ENCODE measurements at places on chromosomes 4 and X.
A peak's percentile ranks its signal among the peaks of the same experiment; 100 is the strongest.

GRCh38 chrX:110401135-110401534 is 42.5 kb downstream of the RTL9 start:
- no peak for DNase-seq

- no peak for DNase-seq
These were observed 25.7 kb downstream of the TACC3 start for GRCh38 chr4:1746919-1747602.

DNA sequence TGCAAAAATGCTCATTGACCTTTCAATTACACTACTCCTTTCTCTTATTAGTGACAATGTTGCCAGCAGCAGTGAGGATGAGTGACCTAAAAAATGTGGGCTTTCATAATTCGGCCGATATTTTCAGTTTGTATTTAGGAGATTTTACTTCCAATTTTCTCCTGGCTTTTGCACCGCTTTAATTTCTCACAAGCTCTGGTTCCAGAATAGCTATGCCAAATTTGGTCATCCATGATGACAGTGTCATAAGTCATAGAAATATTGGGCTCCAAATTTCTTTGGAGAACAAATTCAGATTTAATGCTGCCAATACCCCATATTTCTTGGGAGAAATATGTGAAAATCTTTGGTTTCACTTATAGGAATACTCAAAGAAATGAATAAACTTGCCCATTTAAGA is 187.7 kb upstream of the HCCS start:
- DNase-seq = no peak

- no peak for DNase-seq
These were observed 24.2 kb downstream of the HAUS3 start for GRCh38 chr4:2217726-2218125.

- peak; percentile 85 for DNase-seq
These were observed at the start of gene RNF150 for GRCh38 chr4:141133146-141133998. Gene RNF150, minus strand, starts transcription at chr4:141133469.
